Endodermal cell (in vitro differentiated cells): ENCODE measurements at places on chromosomes 12 and 14.
A peak's percentile ranks its signal among the peaks of the same experiment; 100 is the strongest.

GRCh38 chr12:2679816-2680675 is 114.7 kb upstream of the FKBP4 start:
- peak; percentile 49 for DNase-seq

DNA sequence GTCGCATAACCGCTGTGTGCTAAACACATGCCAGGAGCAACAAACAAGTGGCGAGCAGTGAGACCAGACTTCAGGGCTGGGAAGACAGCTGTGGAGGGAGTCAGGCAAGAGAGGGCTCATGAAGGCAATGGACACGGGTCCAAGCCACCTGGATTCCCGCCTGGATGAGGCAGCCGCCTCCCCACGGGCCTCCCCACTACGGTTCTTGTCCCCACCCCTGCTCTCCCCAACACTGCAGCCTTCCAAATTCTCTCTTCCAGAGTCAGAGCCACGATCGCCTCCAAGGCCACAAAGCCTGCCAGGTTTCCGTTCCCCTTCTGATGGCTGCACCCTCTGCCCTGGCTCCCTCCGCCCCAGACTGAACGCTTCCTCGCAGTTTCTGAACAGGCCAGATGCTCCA is 36.1 kb upstream of the PIWIL1 start:
- DNase-seq, result peak; percentile 44

GRCh38 chr14:99003646-99004045 is 268.4 kb downstream of the BCL11B start:
- DNase-seq, result peak; percentile 10

DNA sequence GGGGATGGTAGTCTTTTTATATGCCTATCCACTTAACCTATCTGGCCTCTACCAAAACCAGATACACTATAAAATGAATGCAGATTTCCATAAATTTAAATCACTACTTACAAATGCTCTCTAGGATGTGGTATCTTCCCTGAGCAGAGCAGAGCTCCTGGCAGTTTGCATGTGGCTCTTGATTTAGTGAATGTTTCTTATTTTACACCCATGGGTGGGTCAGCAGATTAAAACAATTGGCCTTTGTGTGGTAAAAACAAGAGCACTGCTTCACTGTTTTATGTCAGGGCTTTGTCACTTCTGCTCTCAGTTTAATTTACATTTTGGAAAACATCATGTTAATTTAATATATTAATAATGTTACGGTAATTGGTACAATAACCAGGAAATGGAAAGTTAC is 5.5 kb downstream of the TAS2R19 start:
- DNase-seq, result no peak
